Brain (organoid and tissue), 16 donors: ENCODE measurements at places on chromosomes 7 and 10.

- no peak for DNase-seq
Measured at GRCh38 chr10:71587941-71588573, 131.5 kb downstream of the C10orf105 start.

GRCh38 chr7:137772316-137772715 lies 74.5 kb downstream of the DGKI start:
- DNase-seq: no peak

DNA sequence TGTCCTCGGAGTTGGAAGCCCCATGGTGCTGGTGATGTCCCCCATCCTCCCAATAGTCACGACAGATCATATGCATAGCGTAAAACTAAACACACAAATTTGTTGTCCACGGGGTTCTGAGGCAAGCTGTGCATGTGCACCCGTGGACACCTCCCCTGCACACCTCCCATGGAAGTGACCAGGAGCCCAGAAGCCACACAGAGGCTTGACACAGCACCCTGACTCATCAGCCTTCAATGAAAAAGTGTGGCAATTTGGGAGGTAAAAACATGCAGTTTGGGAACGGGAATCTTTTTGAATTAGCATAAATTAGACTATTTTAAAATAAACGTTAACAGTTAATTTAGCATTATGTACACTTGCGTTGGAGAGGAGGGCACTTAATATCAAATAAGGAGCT lies 89.2 kb upstream of the NPS start:
- DNase-seq: no peak

DNA sequence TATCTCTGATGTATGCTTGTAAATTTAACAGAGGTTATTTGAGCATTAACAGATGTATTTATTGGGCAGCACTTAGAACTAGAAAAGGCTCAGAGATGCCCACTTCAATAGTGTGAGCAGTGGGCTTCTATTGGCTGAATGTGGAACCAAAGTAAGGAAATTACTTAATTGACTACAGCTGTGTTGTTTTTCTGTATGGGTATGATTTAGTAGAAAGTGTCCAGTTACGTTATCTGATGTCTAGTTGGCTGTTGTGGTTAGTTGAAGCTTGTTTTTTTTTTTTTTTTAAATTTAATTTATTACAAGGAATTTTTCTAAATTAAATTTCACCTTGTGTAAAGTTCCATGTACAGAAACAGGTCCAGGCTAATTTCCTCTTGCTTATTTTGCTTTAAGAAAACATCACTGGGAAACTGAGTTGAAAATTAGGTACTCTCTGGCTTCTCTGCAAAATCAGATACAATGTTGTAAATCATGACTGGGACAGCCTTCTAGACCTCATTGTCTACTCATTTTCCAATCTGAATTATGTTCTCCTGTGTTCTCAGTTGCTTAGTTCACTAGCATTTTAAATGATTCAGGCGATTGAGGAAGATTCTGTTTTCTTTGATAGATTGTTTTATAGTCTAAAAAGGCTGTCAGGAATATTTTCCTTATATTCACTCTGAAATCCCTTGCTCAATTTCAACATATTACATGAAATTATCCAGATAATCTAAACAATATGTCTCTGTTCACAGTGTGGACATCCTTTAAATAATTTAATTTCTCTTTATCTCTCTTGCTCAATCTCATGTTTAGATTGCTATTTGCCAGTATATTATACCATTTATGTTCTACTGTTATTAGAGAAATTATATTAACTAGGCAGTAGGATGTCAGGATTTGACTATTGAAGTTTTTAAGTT lies 53.0 kb downstream of the PHF14 start:
- peak; percentile 5 for DNase-seq

DNA sequence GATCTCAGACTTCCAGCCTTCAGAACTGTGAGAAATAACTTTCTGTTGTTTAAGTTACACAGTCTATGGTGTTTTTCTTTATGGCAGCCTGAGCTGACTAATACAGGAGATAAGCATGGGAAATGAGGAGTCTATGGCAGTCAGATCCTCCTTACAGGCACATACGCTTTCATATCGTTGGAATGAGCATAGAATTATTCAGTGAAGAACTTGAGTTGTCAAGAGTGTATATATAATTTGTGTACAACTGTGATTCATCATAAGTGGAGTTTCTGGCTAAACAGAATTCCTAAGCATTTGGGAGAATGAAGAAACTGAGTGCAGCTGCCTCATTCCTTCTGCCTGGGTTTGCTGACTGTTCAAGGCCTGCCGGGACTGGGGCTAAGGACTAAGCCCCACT lies 516.7 kb downstream of the ADRA2A start:
- DNase-seq: no peak
